ENCODE measurements at places on chromosomes 2 and 18.

DNA sequence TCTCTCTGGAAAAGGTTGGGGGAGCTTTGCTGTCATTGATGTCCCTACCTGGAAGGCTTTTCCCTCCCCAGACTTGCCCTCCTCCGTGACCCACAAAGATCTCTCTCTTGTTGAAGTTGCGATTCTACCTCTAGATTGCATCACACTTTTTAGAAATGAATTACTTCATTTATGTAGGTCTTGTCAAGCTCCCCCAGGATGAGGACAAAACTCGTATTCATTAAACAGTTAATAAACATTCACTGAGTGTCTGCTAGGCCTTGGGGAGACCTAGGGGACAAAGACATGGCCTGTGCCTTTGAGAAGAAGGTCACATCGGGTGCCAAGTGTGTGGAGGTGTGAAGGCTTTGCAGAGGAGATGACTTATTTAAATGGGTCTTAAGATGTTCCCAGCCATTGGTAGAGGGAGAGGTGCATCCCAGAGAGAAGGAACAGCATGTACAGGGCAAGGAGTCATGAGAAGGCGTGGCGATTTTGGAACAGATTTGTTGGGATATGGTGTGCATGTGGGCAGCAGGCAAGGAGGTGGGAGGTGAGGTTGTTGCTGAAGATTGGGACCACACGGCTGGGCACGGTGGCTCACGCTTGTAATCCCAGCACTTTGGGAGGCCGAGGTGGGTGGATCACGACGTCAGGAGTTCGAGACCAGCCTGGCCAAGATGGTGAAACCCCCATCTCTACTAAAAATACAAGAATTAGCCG lies 9.8 kb upstream of the YWHAQ start:
- no peak for DNase-seq

GRCh38 chr2:239259603-239260298 lies 141.1 kb downstream of the HDAC4 start:
- peak; percentile 52 for DNase-seq

GRCh38 chr2:88857951-88858411 lies 166.5 kb downstream of the RPIA start:
- no peak for DNase-seq

DNA sequence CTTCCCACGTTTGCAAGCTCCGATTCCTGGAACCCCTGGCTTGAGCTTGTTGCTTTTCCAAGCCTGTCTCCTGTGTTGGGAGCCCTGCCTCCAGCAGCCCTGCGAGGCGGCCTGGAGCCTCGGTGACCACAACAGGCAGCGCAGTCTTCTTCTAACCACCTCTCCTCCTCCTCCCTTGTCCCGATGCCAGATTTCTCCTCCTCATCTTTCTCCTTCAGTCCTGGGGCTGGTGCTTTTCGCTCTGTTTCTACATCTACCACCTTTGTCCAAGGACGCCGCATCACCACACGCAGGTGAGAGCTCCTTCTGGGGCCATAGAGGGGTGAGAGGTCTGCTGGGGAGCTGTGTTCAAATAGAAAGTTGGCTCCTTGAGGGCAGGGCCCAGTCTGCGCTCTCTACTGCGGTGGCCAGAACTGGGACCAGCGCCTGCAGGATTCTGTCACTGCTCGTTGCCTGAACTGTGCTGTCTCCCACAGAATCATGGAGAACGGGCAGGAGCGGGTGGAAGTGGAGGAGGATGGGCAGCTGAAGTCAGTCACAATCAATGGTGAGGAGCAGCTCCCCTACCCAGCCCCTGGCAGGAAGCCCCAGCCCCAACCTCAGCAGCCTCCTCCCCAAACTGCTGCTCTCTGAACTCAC lies 3.9 kb downstream of the DNAJB2 start:
- no peak for DNase-seq

- no peak for DNase-seq
Observed at GRCh38 chr2:174846941-174847938, 83.0 kb upstream of the CHRNA1 start.

GRCh38 chr2:7007846-7008741 lies 90.9 kb downstream of the RNF144A start:
- DNase-seq, result peak; percentile 95

DNA sequence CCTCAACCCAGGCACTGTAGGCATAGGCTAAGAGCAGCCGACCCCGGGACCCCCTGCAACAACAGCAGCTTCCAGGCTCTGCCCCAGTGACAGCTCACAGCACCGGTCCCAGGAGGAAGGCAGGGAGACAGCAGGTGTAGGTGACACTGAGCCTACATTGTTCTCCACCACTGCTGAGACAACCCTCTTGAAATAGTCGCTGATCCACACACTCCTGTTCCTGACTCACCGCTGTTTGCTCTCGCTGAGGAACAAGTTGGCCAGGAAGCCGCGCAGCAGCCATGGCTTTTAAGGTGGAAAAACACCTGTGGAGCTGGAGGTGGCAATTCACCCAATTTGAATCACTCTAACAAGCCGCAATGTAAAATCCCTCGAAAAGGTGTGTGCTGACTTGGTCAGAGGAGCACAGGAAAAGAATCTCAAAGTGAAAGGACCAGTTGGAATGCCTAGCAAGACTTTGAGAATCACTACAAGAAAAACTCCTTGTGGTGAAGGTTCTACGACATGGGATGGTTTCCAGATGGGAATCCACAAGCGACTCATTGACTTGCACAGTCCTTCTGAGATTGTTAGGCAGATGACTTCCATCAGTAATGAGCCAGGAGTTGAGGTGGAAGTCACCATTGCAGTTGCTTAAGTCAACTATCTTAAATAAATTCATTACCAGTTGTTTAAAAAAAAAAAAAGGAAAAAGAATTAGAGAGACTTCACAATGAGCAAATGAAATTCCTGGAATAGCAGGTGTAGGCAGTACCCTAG lies 167.5 kb downstream of the ARL4C start:
- DNase-seq, result no peak

DNA sequence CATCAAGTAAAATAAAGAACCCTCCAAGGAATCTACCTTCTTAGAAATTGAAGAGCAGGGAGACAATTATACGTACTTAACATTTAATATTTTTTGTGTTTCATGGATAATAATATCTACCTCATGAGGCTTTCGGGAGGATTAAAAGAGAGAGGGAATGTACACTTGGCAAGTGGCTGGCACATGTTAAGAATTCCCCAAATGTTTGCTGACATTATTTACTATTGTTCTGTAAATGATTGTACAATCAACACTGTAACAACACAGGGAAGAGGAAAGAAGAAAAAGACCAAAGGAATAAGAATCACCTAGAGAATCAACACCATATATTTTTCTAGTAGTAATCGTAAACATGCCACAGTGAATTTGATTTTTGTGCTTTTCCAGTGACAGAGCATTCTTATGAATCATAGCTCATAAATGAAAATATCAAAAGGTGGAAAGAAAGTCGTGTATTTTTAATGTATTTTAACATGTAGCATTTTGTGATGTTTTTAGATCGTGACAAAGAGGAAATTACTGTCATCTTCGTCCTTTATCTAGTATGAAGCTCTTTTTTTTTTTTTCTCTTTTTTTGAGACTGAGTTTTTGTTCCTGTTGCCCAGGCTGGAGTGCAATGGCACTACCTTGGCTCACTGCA lies 67.3 kb downstream of the B3GNT2 start:
- DNase-seq, result no peak

DNA sequence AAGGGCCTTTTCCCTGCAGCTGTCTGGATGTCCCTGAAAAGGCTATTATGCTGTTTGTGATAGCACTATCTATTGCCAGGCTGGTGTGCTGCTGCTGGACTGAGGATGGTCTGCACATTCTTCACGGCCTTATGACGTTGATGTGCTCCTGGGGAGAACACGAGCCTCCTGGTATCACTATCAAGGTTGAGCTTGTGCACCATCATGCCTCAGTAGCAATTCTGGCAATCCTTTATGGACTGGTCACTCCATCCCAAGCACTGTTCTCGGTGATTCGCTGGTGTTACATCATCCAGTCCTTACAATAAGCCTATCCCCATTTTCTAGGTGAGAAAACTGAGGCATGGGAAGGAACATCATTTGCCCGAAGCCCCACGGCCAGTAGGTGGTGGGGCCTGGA lies 18.2 kb upstream of the CCBE1 start:
- DNase-seq, result no peak

- DNase-seq, result no peak
Observed at GRCh38 chr2:183868707-183869106, 729.6 kb upstream of the ZNF804A start.

DNA sequence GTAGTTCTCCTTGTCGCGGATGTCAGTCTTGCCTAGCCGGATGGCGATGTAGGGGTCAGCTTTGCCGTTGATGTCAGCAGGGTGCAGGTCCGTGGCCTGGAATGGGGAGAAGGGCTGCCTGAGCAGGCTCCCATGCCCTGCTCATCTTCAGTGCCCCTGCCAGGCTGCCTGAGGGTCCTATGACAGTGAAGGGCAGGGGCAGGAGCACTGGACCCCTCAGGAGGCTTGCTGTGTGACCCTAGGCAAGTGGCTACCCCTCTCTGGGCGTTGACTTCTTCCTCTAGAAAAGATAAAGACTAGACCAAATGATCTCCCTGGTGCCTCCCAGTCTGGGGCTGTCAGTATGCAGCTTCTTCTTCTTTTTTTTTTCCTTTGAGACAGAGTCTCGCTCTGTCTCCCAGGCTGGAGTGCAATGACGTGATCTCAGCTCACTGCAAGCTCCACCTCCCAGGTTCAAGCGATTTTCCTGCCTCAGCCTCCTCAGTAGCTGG lies 11.9 kb downstream of the OTOF start:
- DNase-seq, result peak; percentile 34

GRCh38 chr2:205717999-205718398 lies 35.7 kb downstream of the NRP2 start:
- no peak for DNase-seq

- DNase-seq, result no peak
Observed at GRCh38 chr18:70127359-70127758, 78.1 kb downstream of the RTTN start.

DNA sequence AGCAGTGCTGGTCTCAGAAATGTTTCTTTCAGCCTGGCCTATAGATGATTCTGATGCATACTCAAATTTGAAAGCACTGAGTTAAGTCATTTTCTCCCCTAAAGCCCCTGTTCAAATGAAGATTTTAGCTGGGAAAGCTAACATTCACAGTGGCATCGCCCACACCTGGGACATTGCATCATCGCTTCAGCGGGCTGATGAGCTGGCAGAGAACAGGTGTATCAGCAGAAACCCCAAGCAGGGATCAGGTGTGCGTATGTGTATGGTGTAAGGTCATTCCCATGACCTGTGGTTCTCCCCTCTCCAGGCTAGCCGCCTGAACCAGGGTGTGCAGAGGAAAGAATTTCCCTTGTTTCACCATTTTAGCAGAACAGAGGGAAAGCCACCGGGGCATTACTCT lies 56.3 kb downstream of the EPAS1 start:
- DNase-seq, result no peak

- DNase-seq, result no peak
Observed at GRCh38 chr2:67544286-67544685, 147.2 kb downstream of the ETAA1 start.

GRCh38 chr2:131584940-131585339 lies 57.3 kb downstream of the CCDC74A start:
- DNase-seq, result no peak

- no peak for DNase-seq
Observed at GRCh38 chr2:239753401-239753837, 271.7 kb downstream of the NDUFA10 start.

DNA sequence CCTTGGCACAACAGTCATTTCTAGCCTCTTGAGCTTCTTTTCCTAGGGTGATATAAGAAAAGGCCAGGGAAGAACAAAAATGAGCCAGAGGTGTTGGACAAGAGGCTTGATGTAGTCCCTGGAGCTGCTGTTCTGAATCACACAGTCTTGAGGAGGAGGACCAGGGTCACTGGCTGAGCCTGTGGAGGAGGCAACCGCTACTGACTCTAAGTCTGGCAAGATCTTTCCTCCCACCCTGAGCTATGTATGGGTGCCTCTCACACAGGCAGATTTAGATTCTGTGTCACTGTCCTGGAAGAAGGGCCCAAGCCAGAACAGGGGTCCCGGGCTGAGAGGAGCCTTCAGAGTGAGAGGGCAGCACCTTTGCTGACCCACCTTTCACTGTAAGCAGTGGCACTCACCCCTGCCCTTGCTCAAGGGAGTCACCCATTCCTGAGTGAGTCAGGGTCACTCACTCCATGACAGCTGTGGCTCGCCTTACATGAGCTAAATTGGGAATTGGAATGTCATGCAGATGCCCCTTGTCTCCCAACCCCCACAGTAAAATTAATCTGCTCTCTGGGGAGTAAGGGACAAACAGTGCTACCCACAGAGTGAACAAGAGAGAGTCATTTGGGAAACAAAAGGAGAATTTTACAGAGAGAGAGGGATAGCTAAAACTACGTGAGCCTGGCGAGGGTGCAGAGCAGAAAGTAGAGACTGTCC lies at the start of gene TRIM54:
TSS of gene TRIM54 (plus strand) at position 575 of the 705 bp plus-strand sequence. CDS start 303 bp downstream, outside the sequence.
- DNase-seq, result no peak

- no peak for DNase-seq
Observed at GRCh38 chr2:109335631-109336176, 206.7 kb downstream of the SH3RF3 start.

- no peak for DNase-seq
Observed at GRCh38 chr2:139067072-139067471, 286.9 kb upstream of the NXPH2 start.

- DNase-seq, result no peak
Observed at GRCh38 chr2:46570396-46570795, 91.0 kb downstream of the TMEM247 start.

DNA sequence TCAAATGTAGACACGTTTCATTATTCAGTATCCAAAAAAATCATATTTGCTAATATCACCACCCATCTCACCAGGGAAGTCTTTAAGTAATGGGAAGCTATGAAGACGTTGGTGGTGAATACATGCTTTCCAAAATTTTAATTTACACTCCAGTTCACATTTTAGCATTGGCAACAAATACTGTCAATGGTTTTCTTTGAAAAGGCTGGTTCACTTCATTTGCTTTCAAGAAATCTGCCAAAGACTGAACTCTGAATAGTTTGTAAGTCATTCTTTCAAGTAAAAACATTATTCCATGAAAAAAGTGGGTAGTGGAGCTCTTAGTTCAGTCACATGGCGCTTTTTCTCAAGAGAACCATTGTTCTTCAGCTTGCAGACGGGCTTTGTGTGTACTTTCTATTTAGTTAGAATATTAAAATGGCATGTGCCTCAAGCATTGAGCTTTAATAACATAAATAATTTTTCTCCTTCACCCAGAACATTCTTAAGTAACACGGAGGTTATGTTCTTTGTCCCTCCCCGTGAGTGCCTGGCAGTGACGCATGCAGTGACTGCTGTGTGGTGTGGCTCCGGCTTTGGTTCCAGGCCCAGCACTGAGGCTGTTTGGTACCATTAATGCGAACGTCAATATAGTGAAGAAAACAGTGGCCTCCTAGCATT lies 300.0 kb upstream of the HDAC4 start:
- peak; percentile 37 for DNase-seq

- no peak for DNase-seq
Observed at GRCh38 chr2:120498121-120498520, 152.2 kb downstream of the INHBB start.

DNA sequence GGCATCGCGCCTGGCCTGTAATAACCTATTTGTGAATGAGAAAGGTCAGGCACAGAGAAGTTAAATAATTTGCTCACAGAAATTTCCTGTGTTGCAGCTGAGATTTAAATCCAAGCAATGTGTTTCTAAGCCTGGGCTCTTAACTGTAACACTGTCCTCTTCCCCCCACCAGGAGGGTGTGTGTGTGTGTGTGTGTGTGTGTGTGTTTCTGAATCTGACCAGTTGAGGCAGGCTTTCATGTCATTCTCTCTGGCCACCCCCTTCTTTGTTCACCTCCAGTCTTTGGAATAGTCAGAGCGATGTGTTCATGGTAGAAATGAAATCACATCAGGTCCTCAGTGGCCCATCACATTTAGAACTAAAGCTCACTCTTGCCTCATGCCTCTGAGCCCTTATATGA lies 81.2 kb downstream of the NEDD4L start:
- DNase-seq, result no peak

Data from sciatic nerve (tissue), 2 donors.